Stimulated activated CD4-positive, alpha-beta T cell treated with anti-CD3 and anti-CD28 coated beads, Interleukin-1b, Interleukin-23, amount 100 ng/mL, for 24 hours (primary cell): ENCODE measurements at places on chromosomes 16 and 17.

DNA sequence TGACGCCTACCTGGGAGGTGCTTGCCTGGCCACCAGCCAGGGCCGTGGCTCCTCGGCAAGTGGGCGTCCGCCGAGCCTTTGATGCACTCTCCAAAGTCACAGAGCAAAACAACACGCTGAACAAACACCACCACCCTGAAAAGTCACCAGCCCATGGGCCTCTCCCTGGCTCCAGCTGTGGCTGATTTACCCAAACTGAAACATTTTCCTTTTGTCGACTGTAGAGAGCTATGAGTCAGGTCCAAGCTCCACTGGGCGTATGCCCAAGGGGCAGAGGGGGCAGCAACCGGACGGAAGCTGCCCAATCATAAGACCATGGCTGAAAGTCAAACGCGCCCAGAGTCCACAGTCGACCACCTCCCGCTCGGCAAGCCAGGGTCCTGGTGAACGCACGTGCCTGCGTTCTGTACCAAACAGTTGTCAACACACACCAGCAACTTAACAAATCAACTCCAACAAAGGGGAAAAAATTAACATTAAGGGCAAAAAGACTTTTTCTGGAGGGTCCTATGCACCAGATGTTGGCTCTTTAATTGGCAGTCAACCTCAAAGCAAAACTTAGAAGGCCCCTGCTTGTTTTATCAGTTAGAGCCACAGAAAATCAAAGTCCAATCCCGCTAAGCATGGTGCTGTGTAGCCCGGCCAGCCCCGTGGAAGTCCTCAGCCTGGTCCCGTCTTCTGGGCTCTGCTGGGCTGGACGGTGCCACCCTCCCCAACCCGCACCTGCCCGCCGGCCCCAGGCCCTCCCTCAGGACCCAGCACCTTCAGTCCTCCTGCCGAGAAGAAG, 47.3 kb downstream of the TBC1D16 start:
- DNase-seq = no peak

DNA sequence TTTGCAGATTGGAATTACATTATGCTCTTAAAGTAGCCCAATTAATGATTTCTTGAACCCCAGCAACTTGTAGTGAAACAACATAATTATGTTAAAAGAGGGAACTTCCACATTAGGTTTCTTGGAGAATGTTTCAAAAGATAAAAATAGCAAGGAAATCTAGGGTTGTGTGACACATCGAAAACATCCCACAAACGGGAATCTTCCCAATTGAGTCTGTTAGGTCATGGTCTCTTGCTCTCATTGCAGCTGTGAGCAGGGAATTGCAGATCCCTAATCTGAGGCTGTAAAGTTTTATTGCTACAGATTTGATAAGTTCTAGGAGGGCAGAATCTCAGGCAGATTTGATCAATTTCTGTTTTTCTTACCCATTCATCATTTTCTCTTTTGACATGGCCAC, 6.7 kb upstream of the LPO start:
- no peak for DNase-seq

DNA sequence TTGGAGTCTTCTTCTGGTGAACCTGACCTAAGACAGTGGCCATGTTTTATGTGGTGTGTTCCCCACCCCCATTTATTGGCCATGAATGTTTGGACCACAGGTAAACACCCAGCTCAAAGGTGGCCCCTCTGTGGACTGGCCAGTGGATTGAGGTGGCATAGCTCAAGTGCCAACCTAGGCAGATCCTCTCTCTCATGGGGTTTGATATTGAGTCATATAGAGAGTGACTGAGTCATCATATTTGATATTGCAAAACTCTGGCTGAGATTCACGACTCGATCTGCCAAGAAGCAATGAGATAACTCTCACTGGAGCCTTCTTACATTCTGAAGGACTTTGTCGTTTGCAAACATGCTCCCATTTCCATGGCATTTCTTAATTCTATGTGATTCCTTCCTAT, 10.5 kb upstream of the TEKT3 start:
- no peak for DNase-seq

DNA sequence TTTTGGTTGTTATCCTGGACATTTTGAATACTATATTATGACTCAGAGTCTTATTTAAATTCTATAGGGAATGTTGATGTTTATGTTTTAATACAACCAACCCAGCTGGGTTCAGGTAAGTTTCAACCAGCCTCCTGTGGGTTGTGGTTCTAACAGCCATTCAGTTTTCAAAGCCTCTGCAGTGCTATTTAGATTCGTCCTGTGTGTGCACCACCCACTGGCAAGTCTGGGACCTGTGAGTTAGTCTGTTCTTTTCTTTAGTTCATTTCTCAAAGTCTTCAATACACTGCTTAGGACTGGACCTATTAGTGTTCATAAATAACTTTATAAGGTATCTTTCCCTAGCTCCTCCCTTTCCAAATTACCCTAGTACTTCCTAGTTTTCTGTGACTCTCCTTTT, 170.6 kb downstream of the TMEM132E start:
- DNase-seq = no peak

- no peak for DNase-seq
Observed at GRCh38 chr16:15567823-15568222, 75.1 kb downstream of the MARF1 start.

- DNase-seq = no peak
Observed at GRCh38 chr17:2067608-2068024, 12.7 kb downstream of the HIC1 start.

GRCh38 chr16:24051125-24051524, 205.0 kb upstream of the CACNG3 start:
- no peak for DNase-seq

GRCh38 chr17:79739148-79740062, 8.7 kb downstream of the ENPP7 start:
- DNase-seq = no peak

DNA sequence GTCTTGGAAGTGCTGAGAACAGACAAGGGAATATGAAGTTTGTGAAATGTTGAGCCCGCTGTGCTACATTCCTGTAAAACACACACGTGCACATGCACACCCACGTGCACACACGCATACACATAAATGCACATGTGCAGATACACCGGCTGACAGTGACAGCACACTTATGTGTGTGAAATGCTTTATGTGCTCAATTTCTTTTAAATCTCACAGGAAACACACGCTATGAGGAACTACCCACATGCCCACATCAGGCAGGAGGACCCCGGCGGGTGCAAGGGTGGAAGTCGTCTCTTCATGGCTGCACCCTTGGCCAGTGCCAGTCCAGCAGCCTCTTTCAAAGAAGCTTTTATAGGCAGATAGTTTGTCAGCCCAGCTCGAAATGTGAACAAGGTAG, 561 bp upstream of the WFDC1 start:
- no peak for DNase-seq

DNA sequence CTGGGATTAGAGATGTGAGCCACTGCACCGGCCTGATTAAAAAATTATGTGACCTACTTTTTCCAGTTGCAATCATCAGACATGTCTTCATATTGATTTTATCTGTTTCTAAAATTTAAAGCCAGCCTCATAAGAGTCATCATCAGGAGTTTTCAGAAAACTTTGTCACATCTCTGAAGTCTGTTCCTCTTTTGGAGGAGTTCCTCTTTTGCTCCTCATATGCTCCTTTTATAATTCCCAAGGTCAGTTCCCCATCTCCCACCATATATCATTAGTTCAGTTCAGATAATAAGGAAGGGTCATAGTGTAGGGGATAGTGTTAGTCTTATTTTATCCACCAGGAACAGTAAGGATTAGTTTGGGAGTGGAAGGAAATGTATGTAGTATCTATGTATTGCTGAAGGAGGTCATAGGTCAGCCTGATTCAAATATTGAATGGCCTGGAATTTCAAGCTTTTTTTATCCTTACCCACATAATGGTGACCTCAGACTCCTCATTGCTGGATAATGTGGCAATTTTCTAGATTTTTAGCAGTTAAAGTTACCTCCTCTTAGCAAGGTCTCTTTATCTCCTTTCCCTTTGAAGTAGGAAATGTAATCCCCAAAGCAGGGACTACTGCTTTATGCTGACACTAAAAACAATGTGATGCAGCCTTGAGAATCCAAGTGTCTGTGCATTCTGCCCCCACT, 13.8 kb upstream of the DUSP14 start:
- no peak for DNase-seq

DNA sequence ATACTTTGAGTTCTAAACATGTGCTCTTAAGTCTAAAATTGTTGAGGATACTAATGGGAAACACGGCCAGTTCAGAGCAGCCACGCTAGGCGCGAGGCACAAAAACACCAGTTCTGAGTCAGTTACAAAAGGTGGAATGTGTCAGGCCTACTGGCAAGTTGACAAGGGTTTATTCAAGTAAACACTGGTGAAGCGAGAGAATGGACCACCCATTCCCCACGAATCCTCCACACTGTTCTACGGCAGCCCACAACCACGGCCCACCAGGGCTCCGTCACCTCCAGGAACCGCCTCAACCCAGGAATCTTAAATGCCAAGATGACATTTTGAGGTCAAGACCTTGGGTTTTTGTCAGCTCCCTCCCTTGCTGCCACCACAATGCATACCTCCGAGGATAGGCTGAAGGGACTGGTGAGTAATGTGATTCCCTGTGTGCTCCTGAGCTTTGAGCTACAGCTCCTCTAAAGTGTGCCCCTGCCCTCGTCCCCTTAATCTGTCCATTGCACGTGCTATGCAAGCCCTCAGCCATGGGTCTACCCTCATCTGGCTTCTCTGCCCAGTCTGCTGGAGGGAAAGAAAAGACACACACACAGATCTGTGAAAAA, 28.5 kb upstream of the TRAP1 start:
- no peak for DNase-seq

- DNase-seq = no peak
Observed at GRCh38 chr17:41008811-41009210, at the start of gene KRTAP3-1. Gene KRTAP3-1 (minus strand): TSS chr17:41009128. CDS start chr17:41009074, 54 bp downstream.

DNA sequence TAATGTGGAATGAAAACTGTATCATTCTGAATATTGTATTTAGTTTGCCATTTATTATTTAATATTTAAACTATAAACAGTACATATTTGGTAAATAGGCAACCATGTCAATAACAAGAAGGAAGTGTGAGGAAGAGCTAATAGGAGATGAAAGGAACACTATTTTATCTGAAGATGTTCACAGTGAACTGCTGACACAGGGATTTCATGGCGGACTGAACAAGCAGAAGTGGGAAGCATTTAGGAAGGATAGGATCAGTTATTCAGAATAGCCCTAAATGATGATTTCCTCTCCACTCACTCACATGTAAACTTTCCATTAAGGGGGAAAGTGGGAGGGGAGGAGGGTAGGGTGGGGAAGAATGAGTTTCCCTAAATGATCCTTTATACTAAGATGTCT, 682.4 kb downstream of the TOX3 start:
- DNase-seq = no peak

DNA sequence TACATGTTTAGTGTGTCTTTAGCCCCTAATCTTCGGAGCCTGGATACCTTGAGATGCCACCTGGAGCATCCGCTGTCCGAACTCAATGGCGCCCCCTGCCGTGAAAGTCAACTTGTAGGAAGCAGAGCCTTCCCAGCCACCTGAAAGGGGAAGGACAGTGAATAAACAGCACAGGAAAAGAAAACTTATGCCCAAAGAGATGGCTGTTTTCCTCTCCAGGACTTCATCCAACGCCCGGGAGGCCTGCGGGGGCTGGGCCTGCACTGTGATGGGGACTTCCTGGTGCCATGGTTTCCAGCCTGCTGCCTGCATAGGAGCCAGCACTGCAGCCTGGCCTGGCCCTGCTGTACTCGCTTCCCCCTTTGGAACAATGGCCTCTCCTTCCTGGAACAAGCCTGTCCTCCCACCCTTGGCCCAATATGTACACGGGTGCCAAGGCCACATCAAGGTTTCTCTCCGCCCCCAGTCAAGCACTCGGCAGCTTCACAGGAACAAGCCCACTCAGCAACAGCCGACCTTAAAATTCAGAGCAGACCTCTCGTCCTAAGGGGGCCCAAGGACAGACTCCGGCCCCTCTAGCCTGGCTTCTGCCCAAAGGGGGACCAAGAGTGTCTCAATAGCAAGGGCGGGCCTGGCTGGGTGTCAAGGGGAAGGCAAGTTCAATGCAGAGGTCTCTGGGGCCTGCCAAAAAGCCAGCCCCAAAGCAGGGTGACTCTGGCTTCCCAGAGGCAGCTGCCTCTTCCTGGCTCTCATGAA, 4.5 kb upstream of the UNC13D start:
- DNase-seq = peak; percentile 73

- no peak for DNase-seq
Observed at GRCh38 chr16:87499189-87499486, 6.3 kb upstream of the ZCCHC14 start.

GRCh38 chr16:51431517-51432241, 280.6 kb upstream of the SALL1 start:
- no peak for DNase-seq

- no peak for DNase-seq
Observed at GRCh38 chr17:68512960-68513474, 787 bp downstream of the PRKAR1A start.

- DNase-seq = no peak
Observed at GRCh38 chr16:88936556-88937205, 40.3 kb downstream of the CBFA2T3 start.

- DNase-seq = no peak
Observed at GRCh38 chr17:73941919-73942530, 261.5 kb upstream of the RPL38 start.

GRCh38 chr17:67377488-67378453, 690 bp downstream of the PITPNC1 start:
- DNase-seq = no peak

GRCh38 chr16:88317613-88317965, 65.2 kb upstream of the ZNF469 start:
- DNase-seq = no peak

GRCh38 chr17:15341385-15341849, at the start of gene TEKT3:
Gene TEKT3 (minus strand): TSS chr17:15341597. CDS start chr17:15331585, 10,012 bp downstream.
- peak; percentile 1 for DNase-seq

DNA sequence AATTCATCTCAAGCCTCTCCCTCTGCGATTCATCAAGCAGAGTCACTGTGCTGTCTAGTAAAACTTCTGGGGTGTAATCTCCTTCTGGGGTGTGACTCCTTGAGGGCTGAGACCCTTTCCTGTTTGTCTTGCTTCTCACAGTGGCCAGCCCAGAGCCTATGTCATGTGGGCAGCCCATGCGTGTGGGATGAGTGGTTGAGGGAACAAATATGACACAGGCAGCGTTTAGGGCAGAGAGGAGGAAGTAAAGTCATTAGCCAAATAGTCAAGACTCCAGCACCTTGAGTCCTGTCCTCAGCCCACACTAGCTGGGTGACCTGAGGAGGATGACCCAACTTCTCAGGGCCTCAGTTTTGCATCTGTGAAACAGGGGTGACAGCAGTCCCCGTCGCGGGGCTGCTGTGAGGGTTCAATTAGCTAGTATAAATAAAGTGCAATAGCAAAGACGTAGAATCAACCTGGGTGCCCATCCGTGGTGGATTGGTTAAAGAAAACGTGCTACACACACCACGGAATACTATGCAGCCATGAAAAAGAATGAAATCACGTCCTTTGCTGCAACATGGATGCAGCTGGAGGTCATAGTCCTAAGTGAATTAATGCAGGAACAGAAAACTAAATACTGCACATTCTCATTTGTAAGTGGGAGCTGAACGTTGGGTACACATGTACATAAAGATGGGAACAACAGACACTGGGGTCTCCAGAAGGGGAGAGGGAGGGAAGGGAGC, 4.5 kb upstream of the ITGAX start:
- no peak for DNase-seq

- DNase-seq = no peak
Observed at GRCh38 chr16:1066584-1067172, 5.9 kb upstream of the SSTR5 start.
